Left hindlimb (tissue), 1 donor: ENCODE measurements at places on chromosomes 2 and 18.

GRCh38 chr2:151914989-151915628 is 86.9 kb upstream of the ARL5A start:
- no peak for DNase-seq

- DNase-seq: no peak
Observed at GRCh38 chr2:121836611-121837010, 81.2 kb downstream of the TSN start.

DNA sequence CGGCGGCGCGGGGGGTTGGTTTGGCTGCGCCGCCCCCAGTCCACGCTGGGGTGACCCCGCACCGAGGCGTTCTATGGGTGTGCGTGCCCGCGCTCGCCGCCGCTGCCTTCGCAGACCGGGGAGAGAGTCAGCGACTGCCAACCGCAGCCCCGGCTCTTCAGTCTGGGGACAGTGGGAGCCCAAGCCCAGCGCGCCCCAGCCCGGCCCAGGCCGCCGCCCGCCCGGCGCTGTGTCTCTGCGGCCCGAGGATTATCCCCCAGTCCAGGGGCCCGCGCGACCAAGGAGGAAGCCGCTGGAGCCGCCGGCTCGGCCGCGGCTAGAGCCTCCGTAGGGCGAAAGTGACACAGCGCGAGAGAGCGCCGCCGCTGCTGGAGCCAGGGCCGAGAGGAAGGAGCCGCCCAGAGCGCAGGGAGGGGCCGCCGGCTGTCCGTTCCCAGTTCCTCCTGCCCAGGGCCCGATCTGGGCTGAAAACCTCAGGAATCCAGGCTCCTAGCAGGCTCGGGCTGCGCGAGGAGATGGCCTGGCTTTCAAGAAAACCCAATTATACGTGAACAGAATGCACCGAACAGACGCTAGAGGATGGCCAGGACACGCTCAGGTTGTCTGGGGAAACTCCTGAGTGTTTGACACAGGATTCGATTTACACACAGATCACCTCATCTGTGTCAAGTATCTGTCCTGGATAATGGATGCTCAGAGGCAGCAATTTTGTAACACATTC is 2.4 kb downstream of the CTIF start:
- peak; percentile 84 for DNase-seq

- DNase-seq: no peak
Observed at GRCh38 chr18:33914399-33914798, 310.3 kb downstream of the NOL4 start.

DNA sequence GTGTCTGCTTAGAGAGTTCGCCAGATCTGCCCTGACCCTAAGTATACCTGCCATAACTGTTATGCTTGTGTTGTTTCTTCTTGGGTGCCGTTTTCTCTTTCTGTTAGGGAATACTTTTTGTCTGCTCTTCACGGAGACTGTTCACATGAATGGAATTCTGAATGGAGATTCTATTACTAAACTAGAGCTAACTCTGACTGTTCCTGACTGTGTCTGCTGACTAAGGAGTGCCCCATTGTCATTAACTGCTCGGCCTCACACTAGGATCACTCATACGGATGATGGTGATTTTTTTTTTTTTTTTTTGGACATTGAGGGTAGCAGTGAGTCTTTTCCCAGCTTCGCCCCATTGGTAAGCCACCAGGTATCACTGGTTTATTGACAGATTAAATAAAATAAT is 104.8 kb upstream of the SLC8A1 start:
- DNase-seq: no peak

DNA sequence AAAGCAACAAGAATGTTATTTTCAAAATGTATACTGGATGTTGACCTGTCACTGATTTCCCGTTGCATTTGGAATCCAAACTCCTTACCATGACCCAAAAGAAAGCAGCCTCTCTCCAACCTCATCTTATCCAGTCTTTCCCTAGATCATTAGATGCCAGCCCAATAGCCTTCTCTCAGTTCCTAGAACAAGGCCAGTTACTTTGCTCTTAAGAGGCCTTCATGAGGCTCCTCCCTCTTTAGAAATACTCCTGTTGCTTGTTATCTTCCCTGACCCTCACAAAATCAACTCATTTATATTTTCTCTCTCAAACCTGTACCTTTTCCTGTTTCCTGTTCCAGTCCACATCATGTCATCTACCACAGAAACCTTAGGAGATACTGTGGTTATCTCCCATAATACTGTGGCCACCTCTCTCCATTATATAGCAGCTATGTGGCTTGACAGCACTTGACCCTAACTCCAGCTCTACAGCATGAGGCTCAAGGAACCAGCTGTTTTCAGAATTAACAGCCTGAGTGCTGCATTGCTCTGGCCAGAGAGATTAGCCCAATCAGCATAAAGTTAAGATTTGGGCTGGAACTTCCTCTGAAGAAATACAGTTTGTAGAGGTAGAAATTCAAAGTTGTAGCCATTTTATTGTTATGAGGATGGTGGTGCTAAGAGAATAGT is 22.8 kb downstream of the SRBD1 start:
- DNase-seq: no peak

- peak; percentile 75 for DNase-seq
Observed at GRCh38 chr2:11778923-11779757, 32.7 kb downstream of the LPIN1 start.

- no peak for DNase-seq
Observed at GRCh38 chr18:9095297-9096006, 7.0 kb upstream of the NDUFV2 start.
